ENCODE measurements at places on chromosomes 6 and 20.

GRCh38 chr6:143195349-143195845 lies 134.7 kb downstream of the AIG1 start:
- DNase-seq, result no peak

- no peak for DNase-seq
Observed at GRCh38 chr6:80489911-80490635, 383.6 kb downstream of the BCKDHB start.

- DNase-seq, result no peak
Observed at GRCh38 chr6:15254070-15254975, 8.5 kb downstream of the JARID2 start.

GRCh38 chr6:125107896-125108295 lies 45.7 kb upstream of the TPD52L1 start:
- DNase-seq, result no peak

- no peak for DNase-seq
Observed at GRCh38 chr6:98985391-98985790, 37.6 kb upstream of the FBXL4 start.

- no peak for DNase-seq
Observed at GRCh38 chr6:13188306-13188705, 140.0 kb downstream of the TBC1D7 start.

DNA sequence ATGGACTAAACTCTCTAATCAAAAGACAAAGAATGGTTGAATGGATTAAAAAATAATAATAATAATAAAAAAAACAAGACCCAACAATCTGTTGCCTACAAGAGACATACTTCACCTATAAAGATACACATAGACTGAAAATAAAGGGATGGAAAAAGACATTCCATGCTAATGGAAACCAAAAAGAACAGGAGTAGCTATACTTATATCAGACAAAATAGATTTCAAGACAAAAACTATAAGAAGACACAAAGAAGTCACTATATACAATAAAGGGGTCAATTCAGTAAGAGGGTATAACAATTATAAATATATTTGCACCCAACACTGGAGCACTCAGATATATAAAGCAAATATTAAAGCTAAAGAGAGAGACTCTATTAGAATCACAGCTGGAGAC lies 106.7 kb downstream of the BTBD9 start:
- no peak for DNase-seq

DNA sequence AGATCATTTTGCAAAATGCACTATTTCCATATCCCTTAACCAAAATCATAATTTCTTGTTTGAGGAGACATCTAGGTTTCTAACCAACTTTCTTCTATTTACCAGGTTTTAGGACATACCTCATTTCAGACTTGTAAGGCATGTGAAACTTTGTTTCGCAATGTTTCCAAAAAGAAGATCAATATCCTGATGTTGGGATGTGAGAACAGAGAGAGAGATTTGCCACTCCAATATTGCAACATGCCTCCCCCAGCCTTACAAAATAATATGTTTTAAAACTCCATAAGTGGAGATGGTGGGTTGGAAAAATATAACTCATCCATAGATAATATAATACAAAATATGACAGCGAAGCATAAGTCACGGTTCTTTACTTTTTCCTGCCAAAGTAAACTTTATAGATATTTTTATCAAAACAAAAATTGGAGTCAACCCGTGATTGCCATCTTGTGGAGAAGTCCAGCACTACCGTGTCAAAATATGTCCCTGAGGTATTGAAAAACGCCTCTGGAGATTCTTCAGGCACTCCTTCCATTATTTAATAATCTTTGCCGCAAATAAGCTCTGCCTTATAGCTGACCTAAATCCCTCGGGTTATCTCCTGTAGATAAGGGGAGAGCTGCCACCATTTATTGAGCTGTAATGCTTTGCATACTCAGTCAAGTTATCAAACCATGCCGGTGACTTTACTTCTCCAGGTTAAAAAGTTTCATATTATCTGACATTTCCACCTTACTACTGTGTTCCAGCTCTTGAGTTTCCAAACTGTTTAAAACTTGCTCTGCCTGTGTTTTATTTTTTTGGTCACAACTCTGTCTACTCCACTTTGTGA lies 534.2 kb downstream of the HACE1 start:
- DNase-seq, result no peak

Measured in omental fat pad (tissue), 4 donors.